Activated naive CD4-positive, alpha-beta T cell treated with anti-CD3 and anti-CD28 coated beads, Interleukin-2, amount 50 U/mL, for 16 hours (primary cell): ENCODE measurements at places on chromosomes 5 and 9.

DNA sequence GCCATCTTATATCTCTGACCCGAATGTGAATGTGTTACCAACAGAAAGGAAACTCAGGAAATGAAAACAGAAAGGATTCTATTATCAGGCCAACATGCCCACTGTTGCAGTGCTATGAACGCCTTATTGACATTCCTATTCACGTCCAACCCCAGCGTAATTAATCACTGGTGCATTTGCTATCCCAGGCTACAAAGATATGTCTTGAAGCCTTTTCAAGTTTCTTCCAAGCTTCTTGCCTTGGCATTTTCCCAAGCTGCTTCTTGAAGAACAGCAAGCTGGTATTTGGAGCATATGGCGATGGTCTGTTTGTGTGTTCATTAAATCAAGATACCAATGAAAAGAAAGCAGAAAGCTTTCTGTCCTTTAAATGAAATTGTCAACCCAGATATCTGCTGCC lies 579.2 kb upstream of the ZNF462 start:
- no peak for DNase-seq

DNA sequence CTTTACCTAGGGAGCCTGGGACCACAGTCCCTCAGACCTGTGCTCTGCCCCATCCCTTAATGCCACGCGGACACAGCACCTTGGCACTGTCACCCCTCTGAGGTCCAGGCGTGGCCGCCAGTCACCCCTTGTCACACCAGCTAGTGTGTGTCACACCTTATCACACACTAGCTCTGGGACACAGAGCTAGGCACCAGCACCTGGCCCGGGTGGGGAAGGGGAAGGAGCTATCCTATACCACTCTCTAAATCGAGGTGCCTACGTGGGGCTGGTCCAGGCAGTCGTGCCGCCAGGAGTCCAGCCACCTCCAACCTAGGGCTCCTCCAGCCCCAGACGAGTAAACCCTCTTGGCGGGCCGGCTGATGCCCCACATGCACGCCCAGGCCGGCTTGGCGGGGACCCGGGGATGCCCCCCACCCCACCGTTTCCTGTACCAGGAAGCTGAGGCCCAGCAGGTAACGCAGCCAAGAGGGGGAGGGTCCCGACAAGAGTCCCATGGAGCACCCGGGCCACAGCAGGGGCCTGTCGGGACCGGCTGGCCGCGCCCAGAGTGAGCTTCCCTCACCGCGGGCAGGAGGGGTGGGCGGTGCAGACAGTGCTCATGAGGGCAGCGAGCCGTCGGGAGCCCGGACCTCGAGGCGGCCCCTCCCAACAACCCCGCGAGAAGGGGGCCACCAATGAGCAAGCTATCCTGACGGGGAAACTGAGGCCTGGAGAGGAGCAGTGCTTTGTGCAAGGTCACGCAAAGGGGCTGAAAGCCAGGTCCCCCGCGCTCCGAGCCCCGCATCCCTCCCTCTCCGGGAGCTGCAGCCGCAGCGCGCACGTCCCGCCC lies 550 bp downstream of the CORO2A start:
- DNase-seq = peak; percentile 28

DNA sequence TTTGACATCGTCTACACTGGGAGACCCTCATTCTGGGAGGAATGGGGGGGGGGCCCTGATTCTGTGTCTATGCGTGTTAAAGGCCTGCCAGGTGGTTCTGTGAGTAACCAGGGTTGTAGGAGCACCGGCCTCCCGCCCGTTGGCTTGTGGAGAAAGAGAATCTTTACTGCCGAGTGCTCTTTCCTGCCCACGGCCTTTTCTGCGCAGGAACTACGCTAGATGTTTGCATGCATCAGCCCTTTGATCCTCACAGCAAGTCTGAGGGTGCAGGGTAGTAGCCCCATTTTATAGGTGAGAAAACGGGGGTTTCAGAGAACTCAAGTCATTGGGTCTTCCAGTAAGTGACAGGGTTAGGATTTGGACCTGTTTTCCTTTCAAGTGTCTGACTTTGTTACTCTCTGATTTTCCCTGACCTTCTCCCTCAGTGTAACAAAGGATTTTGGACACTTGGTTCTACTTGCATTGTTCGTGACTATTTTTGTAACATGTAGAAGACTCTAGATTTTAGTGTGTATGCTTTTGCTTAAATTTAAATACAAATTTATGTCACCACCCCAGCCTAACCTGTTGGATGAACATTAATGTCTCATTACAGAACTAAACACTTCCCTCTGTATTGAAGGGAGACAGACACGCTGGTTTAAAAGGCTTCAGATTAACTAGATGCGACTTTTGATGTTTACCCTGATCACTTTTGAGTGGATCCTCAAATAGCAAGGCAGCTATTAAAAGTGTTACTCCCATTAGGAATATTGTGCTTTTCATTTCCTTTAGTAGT lies 22.0 kb downstream of the MAST4 start:
- DNase-seq = no peak

GRCh38 chr5:176743868-176744583 lies 66.3 kb upstream of the UNC5A start:
- no peak for DNase-seq

DNA sequence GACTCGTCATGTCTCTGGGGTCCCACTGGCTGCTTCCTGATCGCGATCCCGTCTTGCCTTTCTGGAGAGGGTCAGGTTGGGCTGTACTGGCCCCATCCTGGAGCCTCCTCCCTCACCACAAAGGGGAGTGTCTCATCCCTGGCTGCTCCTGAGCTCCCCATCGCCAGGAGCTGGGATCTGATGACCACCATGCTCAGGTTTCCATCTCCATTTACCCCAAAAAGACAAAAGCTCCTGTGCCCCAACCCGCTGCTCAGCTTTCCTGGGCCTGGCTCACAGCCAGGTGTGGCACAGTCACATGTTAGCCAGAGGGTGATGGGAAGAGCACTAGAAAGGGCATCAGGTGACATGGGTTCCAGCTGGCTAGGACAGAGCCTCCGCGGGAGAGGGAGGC lies 47.3 kb upstream of the CDKN2AIPNL start:
- no peak for DNase-seq

DNA sequence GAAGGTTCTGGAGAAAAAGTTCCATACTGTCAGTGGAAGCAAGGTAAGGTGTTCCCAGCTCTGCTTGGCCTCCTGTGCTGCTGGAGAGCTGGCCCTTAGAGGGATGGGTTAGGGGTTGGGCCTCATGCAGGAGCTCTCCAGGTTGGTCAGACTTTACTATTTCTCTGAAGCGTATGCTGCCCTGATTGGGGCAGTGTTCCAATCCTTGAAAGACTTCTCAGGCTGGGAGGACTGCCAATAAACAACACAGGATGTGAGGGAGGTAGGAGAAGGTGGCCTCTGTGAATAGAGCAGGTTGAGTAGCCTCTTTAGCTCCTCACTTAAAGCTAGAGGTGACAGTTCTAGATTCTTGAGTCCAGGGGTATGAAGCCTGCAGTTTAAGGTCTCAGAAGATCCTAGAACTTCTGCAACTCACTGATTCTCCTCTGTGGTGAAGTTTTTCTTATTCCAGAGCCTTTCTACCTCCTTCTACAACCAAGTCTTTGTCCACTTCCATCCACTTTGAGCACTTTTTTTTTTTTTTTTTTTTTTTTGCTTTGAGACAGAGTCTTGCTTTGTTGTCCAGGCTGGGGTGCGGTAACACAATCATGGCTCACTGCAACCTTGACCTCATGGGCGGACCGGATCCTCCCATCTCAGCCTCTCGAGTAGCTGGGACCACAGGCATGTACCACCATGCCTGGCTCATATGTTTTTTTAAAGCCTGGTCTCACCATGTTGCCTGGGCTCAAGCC lies 3.0 kb downstream of the HNRNPAB start:
- no peak for DNase-seq

DNA sequence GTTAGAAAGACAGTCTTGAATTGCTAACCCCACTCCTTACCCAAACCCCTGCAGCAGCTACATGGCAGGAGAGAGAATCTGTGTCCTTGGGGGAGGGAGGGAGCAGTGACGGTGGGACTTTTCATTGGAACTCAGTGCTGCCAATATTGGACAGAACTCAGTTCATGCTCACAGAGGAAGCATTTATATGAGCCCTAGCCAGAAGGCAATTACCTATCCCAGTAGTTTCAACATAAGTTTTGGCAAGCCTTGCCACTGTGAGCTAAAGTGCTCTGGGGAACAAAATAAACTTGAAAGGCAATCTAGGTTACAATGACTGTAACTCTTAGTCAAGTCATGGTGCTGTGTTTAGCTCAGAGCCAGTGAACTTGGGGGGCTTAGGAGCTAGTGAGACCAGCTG lies 1013.4 kb upstream of the COX7C start:
- no peak for DNase-seq

GRCh38 chr9:120944434-120944843 lies 17.8 kb upstream of the TRAF1 start:
- DNase-seq = no peak

- DNase-seq = no peak
Observed at GRCh38 chr5:102278231-102278630, 17.9 kb downstream of the SLCO4C1 start.
